ENCODE measurements at places on chromosomes 5 and 9.

- no peak for DNase-seq
Observed at GRCh38 chr5:173767574-173768266, 120.4 kb upstream of the CPEB4 start.

DNA sequence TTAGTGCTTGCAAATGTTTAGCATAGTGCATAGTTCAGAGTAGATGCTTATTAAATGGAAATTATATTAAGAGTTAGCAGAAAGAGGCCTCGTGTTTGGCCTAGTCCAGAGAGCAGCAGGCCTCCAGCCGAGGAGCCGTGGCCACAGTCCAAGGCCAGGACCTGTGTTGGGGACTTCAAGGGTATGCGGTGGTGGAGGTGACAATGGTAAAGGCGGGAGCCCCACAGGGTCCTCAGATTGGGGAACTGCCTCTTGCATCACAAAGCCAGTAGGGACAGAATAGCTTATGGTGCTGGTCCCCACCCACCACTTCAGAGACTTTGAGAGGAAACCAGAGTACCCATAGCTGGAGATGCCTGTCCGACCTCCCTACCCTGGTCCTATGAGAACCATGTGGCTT is 554.6 kb upstream of the RIOK2 start:
- no peak for DNase-seq

DNA sequence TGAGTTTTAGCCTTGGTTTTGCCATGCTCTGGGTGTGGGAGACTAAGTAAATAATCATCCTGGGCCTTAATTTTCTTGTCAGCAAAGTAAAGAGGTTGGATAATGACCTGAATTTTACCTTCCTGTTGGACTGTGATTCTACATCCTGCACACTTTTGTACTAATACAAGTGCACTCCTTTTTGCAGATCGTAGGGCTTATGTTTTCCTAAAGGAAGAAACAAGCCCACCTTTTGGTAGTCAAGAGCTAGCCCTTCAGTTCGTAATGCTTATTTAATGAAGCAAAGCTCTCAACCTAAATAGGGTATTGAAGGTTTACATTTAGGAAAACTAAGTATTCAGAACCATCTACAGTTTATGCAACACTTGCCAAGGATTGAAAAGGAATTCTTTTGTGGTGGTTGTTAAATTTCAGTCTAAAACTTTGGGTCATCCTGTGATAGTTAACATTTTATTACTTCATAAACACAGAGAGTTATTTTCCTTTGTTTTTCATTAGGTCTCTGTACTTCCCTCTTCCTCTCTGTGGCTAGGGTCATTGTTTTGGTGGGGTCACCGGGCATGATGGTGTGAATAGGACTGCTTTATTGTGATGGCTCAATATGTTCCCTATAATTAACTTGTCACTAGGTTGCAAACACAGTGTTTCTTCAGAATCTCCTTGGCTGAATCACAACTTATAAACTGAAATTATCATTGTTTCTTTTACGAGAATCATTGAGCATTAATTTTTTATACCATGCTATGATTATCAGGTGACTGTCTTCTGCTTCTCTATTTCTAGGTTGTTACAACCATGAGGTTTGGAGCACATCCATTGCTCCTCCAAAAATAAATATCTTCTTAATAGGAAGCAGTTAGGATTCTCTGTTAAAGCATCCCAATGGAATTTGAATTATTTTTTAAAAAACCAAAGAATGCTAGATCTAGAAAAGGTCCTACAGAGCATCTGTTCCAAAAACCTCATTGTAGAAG is 28.5 kb downstream of the SPINK5 start:
- no peak for DNase-seq

- no peak for DNase-seq
Observed at GRCh38 chr5:151030379-151030778, 10.0 kb downstream of the GPX3 start.

GRCh38 chr5:114243281-114243971 is 118.4 kb upstream of the KCNN2 start:
- DNase-seq, result no peak

DNA sequence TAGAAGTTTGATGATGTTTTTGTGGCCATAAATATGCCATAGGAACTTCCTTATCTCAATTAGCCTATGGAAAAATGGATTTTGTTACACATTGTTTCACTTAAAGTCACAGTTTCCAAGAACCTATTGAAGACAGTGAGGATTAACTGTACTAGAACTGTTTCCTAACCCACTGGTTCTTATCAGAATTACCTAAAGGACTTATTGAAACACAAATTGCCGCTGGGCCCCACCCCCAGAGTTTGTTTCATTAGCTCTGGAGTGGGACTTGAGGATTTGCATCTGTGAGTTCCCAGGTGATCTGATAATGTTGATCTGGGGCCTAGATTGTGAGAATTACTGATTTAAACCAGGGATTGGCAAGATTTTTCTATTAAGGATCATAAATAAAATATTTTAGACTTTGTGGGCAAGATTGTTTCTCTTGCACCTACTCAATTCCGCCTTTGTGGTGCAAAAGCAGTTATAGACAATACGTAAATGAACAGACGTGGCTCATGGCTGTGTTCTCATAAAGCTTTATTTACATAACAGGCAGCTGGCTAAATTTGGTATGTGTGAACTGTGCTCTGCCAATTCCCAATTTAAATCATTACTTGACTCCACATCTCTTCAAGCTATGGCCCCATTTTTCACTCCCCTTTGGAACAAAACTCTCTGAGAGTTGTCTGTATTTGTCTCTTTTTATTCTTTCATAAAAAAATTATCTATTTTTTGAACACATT is 9.3 kb downstream of the JAK2 start:
- DNase-seq, result peak; percentile 28

DNA sequence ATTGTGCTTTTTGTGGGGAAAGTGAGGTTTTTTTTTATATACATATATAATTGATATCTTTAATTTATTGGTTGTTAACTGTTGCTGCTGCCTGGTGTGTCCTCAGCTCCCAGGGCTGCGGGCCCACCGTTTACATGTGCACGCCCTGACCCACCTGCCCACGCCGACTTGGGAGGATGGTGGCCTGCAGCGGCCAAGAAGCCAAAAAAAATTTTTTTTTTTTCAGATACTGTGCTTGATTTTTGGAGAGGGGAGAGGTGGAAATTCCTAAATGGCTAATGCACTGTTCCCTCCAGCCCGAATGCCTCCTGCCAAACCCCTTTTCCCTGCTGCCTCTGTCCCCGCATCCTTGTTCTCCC is 32.0 kb upstream of the HMCN2 start:
- no peak for DNase-seq

GRCh38 chr9:11199335-11199734 is 586.5 kb upstream of the PTPRD start:
- no peak for DNase-seq

DNA sequence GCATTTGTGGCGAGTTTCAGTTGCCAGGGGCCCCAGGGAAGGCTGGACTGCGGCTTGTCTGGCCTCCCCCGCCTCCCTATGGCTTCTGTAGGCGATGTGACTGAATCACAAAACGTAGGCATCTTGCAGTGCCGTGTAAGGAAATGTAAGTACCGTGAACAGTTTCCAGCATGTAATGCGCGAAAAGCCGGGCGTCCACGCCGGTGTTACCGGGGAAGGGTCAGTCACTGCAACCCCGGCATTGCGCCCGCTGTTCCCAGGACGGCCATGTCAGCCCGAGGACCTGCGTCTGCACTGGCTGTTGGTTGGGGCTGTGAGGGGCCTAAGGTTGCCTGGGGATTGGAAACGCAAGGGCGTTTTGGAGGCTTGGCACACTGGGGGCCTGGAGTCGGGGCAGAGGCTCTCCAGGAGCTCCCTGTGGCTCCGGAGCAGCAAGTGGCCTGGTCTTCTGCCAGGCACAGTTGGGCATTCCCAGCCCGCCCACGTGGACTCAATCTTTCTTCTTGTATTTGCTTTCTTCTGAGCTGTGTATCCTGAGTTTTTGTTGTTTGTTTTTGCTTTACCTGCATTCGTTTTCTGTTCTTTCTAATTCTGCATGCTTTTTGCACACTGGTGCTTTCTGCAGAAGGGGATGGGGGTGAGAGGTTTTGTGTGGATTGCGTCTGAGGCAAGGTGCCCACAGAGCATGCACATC is 36.9 kb upstream of the PLEKHG4B start:
- no peak for DNase-seq

- no peak for DNase-seq
Observed at GRCh38 chr5:178301641-178302040, 69.0 kb upstream of the PHYKPL start.

DNA sequence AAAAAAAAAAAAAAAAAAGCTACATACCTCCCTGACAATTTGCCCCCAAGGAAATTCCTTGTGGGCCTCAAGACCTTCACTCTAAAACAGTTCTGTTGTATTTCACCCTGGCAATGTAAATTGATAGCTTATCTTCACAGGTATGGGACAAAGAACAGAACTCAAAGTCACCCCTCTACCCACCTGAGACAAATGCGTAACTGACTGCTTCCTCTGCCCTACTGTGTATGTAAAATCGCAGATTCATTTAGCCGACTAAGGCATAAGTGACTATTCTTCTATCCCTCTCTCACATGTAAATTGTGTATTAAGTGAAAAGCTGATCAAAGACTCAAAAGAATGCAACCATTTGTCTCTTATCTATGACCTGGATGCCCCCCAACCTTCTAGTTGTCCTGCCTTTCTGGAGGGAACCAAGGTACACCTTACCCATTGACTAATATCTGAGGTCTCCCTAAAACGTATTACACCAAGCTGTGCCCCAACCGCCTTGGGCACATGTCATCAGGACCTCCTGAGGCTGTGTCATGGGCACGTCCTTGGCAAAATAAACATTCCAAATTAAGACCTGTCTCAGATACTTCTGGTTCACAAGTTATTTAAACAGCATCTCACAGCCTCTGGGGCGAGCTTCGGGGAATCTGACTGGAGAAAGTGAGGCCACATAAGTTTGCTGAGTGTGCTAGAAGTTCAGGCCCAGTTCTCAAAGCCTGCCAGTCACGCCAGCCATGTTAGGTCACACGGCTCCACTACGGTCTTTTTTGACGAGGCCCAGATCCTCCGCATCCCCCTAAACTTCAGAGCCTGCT is 954 bp downstream of the TBCA start:
- DNase-seq, result no peak

GRCh38 chr5:137751869-137752491 is 2.2 kb downstream of the HNRNPA0 start:
- DNase-seq, result peak; percentile 27

DNA sequence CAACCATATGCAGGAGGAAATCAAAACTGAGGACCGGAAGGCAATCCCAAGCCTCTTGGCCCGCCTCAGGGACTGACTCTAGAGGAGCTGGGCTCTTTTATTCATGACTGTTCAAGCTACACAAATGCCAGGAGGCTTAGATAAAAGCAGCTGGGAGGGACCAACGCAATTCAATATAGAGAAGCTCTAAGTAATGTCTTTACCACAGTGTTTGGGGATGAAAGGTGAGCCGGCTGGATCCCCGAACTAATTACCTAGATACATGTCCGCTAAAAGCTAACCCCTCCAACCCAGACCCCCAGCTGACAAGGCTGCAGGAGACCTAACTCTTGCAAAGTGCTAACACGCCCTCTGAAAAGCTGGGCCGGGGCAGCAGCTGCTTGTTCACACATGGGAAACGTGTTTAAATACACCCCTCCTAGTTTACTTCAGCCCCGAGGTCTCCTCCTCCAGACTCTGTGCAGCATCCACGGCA is 67.5 kb downstream of the TLE1 start:
- no peak for DNase-seq

GRCh38 chr9:80932181-80932580 is 757.2 kb downstream of the TLE1 start:
- no peak for DNase-seq

GRCh38 chr5:78132507-78132906 is 162.0 kb downstream of the AP3B1 start:
- no peak for DNase-seq

DNA sequence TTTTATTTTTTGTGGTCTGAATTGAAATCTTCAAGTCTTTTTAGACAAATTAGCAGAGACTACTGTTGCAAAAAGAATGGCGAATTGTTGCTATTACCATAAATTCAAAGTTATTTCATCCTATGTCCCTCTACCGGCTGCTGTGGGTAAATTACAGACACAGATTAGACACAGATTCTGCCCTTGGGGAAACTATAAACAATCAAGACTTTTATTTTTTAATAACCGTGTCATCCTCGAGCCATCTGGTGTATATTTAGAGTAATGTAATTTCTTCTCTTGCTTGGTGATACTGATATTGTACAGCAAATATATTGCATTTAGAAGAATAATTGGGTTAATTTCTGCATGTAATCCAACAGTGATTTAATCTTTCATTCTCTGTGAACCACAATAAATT is 228.0 kb upstream of the ADAMTSL1 start:
- no peak for DNase-seq

- no peak for DNase-seq
Observed at GRCh38 chr5:159105145-159106053, 5.7 kb upstream of the EBF1 start.

GRCh38 chr5:168291964-168292785 is 730 bp downstream of the WWC1 start:
- DNase-seq, result no peak

DNA sequence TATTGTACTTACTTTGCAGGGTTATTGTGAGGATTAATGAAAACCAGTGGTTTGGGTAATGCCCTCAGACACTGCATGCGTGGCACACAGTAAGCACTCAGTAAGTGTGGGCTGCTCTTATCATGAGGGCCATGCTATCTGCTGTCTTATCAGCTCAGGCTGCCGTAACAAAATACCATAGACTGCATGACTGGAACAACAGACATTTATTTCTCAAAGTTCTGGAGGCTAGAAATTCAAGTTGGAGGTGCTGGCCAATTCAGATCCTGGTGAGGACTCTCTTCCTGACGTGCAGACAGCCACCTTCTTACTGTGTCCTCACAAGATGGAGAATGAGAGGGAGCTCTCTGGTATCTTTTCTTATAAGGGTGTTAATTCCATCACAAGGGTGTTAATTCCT is 23.9 kb upstream of the SH3PXD2B start:
- DNase-seq, result no peak

- no peak for DNase-seq
Observed at GRCh38 chr5:142360607-142361120, 35.8 kb upstream of the SPRY4 start.

- DNase-seq, result no peak
Observed at GRCh38 chr5:37915097-37915736, 75.4 kb upstream of the GDNF start.

Data from NCI-H1105 (cell line).